ENCODE measurements at places on chromosomes 1 and 21.

DNA sequence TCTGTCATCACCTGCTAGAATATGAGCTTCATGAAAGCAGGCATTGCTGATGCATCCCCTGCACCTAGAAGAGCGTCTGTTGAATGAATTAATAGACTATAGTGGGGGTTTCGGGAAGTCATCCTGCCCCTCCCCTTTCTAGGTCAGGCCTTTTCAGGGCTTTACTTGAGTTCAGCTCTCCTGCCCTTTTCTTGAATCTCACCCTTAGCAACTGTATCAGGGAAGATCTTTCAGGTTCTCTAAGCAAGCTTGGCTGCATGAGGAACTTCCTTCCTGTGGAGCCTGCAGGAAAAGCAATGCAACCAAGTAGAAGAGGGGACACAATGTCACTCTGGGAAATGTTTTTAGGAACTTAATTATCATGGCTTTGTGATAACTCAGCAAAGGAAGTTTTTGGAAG lies 27.2 kb upstream of the KIAA0040 start:
- DNase-seq = no peak

DNA sequence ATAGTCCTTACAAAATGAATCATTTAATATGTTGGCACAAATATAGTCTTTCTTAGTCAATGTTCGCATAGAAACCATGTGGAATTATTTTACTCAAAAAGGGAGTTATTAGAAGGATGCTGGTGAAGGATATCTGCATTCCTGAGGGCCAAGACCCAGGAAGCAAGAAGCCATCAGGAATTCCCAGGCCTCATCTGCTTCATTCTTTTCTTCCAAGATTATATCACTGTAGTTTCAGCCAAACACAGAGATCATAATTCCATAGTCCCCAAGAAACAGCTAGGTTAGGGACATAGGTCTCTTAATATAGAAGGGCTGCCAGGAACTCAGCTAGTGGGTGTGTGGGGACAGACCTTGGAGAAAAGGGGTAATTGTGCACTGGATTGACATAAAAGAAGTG lies 28.6 kb upstream of the DISC1 start:
- DNase-seq = no peak

DNA sequence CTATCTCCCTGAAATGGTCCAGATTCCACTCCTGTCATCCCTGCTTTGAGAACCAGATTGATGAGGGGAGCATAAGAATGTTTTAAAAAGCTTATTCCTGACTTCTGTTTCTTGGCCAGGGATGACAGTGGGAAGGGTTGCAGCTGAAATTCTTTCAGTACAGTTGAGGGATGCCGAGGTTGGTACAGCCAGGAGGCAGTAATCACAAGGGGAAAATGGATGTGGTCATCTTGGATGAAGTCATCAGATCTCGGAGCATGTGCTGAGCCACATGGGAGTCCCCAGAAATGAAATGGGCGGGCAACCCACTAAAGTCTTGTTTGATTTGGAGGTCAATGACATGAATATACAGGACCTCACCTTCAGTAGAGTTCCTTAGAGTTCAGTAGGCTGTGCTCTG lies 18.7 kb upstream of the PLA2G2E start:
- no peak for DNase-seq

DNA sequence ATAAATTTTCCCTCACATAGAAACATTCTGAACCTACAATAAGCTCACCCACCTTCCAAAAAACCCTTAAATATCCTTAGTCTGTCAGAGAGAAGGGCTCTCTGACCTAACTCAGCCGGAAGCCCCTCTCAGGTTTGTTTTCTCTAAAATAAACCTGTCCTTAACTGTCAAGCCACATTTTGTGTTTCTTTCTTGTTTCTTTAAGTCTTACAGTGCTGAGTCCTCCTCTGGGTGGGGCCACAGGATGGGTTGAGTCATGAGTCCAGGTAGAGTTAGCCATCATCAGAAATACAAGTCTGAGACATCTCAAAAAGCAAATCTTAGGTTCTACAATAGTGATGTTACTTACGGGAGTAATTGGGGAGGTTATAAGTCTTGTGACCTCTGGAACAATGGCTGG lies 26.4 kb upstream of the SLC2A5 start:
- DNase-seq = no peak

DNA sequence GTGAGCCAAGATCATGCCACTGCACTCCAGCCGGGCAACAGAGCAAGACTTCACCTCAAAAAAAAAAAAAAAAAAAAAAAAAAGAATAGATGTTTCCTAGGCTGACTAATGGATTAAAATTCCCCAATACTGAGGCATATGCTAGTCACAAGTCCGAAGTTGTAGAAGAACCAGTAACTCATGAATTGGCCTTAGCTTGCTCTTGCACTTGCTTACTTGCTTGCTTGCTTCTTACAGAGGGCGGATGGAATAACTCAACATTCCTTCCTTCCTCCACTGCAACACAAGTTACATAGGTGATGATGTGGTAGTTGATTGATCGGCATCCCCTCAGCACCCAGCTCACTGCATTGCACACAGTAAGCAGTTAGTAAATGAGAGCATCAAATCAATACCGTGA lies 2.8 kb upstream of the TARS2 start:
- no peak for DNase-seq

GRCh38 chr1:41242342-41243078 lies 404 bp upstream of the SCMH1 start:
- DNase-seq = no peak

- DNase-seq = no peak
Measured at GRCh38 chr1:195113471-195113870, 1494.8 kb downstream of the KCNT2 start.

GRCh38 chr1:7171574-7171973 lies 386.3 kb downstream of the CAMTA1 start:
- DNase-seq = no peak

- peak; percentile 85 for DNase-seq
Measured at GRCh38 chr21:35026617-35027562, 22.2 kb downstream of the RUNX1 start.

DNA sequence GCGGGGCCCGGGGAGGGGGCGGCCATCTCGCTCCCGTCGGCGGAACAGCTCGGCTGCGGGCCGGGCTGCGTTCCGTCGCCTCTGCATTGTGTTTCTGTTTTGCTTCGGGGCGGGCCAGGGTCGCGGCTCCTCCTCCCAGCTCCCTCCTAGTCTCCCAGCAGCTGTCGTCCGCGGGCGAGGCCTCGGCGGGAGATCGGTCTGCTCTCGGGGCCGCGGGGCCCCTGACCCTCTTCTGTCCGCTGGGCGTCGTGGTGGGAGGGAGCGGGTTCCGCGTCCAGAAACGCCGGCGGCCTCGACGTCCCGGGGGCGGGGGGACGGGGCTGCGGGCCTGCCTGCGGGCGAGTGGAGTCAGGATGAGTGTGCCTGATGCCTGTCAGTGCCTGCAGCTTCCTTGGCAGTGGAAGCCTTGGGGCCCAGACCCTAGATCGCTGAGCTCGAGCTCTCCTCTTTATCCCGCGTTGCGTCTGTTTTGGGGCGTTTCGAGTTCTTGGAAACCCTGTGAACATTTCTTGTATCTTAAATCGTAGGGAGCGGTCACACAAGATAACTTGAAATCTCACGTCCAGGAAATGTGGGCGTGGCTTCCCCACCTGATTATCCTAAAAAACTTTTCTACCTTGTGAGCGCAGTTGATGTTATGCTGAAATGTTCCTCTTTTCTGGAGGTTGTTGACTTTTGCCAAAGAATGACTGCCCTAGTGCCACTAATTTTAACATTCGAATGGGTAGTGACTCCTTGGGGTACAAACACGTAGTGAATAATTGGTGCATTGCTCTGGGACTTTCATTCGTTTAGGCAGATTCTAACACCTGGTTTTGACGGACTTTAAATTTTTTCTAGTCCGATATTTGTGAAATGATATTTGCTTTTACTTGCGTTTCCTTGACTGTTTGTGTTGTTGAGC lies 676 bp downstream of the MORC3 start:
- DNase-seq = no peak

DNA sequence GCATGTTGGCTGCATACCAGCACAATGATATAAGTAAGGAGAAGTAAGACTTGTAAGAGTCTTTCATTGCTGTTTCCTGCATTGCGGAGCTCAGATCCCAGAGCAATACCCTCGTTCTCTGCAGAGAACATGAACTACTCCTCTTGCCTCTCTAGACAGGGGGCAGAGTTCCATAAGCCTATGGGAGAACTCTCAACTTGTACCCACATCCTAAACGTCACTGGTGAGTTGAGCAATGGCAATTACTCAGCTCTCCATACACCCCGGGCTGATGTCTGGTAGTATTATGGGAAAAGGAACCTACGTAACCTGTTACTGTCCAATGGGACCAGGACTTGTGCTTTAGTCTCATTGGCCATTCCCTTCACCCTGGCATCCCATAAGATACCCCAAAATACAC lies 27.3 kb upstream of the ZNF496 start:
- no peak for DNase-seq

- DNase-seq = no peak
Measured at GRCh38 chr1:201503397-201504176, 3.3 kb downstream of the CSRP1 start.

DNA sequence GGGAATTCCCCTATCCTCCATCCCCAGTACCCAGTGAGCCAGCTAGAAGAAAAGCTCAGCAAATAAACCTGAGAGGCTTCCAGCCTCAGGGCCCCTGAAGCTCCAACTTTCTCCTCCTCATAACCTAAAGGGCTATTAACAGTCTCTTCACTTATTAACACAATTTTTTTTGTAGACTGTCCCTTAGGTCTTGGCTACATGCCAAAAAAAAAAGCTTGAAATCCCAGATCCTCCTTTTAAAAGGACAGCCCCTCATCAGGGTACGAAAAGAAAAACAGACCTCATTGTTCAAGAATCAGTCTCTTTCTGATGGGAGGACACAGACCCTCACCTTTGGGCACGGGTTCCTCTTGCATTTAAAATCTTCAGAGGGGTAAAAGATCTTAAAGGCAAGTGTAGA lies 72.8 kb upstream of the CD1D start:
- DNase-seq = no peak

- DNase-seq = no peak
Measured at GRCh38 chr1:208180421-208180820, 63.8 kb downstream of the PLXNA2 start.

DNA sequence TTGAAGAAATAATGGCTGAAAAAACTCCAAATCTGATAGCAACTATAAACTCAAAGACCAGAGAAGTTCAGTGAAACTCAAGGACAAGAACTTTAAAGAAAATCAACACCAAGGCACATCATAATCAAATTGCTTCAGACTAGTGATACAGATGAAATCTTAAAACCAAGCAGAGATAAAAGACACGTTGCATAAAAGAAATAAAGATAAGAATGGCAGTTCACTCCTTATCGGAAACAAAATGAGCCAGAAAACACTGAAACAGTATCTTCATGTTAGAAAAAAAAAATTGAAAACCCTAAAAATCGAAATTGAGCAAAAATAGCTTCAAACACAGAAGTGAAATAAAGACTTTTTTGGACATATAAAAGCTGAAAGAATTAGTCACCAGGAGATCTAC lies 4.6 kb upstream of the RAB4A start:
- no peak for DNase-seq

- no peak for DNase-seq
Measured at GRCh38 chr1:63728611-63729226, 45.1 kb upstream of the ROR1 start.
